ENCODE measurements at places on chromosomes 1 and 21.

- no peak for DNase-seq
Observed at GRCh38 chr1:165543532-165544438, at the start of gene LRRC52. TSS of gene LRRC52 (plus strand) at chr1:165544000. CDS start at chr1:165544297, 297 bp downstream.

- no peak for DNase-seq
Observed at GRCh38 chr1:52727114-52727586, 897 bp downstream of the ZYG11B start.

- no peak for DNase-seq
Observed at GRCh38 chr1:240719953-240720700, 108.2 kb upstream of the GREM2 start.

DNA sequence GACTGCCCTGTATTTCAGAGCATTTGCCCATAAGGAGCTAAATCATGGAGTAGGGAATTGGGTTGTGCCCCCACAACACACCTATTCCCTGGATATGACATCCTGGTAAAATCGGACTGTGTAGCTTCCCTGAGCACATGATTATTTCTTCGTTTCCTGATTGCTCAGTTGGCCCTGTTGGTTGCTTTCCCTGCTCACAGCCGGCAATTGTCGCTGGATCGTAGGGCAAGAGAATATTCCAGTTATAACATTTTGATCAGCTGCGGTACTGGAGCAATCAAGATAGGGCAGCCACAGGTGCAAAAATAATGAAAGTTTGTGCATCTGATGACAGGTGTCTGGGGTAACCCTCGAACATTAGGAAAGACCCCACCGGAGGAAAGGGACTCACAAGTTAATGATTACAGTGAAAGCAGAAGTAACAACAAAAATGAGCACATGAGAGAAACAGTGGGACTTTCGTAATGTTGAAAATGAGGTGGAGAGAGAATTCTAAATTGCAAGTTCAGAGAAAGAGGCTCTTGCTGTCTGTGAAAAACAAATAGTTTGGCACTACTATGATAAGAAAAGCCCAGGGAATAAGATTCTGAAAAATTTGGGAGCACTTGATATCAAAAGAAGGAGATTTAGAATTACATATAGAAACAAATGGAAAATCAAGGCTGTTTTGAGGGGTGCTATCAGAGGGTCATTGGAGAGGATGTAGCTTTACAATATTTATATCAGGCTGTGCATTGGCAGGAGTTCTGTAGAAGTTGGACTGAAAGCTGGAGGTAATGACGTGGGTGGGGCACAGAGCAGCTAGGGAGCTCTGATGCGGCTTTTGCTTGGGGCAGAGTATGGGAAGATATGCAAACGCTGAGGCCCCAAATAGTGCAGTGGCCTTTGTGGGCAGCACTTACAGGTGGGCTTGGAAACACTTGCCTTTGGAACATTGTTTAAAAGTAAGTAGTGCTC lies at the start of gene MAB21L3:
MAB21L3 (plus strand) TSS at position 833 of the 957 bp plus-strand sequence. CDS start 1,217 bp downstream, outside the sequence.
- no peak for DNase-seq

GRCh38 chr1:64898107-64898861 lies 68.1 kb downstream of the JAK1 start:
- no peak for DNase-seq

DNA sequence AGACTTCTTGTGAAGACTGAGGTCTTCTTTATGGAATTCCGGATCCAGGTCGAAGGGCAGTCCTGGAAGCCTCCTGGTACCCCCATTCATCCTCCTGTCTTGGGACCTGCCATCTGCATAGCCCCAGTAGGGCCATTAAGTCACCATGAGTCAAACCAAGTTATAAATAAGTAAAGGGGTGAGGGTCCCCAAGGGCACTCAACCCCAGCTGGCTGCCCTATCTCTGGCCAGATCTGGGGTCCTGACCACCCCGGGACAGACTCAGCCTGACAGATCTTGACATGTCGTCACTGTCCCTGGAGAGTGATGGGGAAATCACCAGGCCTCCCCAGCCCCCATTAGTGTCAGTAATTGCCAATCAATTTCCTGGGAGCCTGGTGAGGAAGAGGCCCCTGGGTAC lies 108.7 kb downstream of the EPHB2 start:
- no peak for DNase-seq

GRCh38 chr1:199002661-199003060 lies 363.8 kb downstream of the PTPRC start:
- no peak for DNase-seq

DNA sequence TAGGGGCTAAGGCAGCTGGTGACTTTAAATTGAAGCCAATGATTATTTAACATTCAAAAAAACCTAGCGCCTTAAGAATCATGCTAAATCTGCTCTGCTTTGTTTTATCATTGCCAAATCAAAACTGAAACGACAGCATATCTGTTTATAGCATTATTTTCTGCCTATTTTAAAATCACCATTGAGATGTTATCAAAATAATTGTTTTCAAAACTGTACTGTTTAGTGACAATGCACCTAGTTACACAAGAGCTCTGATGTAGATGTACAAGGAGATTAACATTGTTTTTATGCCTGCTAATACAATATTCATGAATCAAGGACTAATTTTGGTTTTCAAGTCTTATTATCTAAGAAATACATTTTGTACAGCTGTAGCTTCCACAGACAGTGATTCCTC lies 1521.3 kb downstream of the AMY1C start:
- no peak for DNase-seq

- no peak for DNase-seq
Observed at GRCh38 chr1:67031121-67031858, 22.7 kb downstream of the SLC35D1 start.

DNA sequence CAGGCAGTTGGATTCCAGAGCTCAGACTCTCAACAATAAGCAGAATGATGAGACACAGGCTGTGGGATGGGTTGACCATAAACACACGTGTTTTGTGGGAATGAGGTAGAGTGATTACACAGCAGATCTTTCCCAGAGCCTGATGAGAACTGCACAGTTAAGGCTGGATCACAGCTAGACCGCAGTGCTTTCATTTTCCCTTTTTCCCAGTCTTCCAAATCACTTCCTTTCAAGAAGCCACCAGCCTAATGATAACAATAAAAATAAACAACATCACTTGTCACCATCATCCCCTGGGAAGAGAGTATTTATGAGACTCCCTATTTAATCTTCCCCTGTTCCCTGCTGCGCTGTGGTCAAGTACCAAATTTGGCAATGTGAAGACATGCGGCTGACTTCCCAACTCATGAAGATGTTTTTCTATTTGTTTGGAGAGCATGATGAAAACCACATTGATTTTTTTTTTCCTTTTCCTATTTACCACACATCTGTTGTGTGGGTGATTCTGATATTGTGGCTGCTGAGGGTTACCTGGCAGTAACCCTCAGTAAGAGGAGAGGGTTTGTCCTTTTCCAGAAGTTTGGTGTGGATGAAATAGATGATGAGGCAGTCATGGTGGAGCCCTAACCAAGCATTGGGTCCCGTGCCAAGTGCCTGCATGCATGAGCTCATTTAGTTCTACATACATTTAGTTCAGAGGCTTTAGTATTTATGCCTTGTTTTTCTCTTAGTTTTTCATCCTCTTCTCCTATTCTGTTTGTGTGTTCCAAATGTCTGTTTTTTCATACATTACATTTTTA lies 248.9 kb upstream of the HOOK1 start:
- no peak for DNase-seq

DNA sequence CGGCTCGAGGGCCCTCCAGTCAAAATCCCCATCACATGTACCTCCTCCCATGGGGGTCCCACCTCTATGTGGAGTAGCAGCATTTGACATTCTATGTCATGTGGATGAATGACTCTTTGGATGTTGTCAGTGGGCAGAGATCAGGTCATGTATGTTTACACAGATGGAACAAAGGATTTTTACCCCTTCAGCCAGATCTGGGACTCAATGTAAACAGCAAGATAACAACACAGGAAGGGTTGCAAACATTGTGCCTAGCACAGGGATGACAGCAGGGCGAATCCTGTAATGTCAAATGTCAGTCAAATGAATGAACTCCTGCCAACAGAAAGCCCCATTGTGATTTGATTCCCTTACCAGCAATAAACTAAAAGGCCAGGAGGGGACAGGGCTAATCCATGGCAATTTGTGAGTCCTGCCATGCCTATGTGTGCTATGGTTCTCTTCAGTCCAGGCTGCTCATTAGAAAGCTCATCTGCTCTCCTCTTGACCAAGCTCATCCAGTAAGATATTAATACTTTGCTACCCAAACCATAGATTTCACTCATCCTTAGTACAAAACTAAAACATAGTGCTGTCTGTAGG lies 60.3 kb downstream of the PGBD5 start:
- no peak for DNase-seq

- no peak for DNase-seq
Observed at GRCh38 chr1:246122071-246122470, 385.0 kb downstream of the SMYD3 start.

DNA sequence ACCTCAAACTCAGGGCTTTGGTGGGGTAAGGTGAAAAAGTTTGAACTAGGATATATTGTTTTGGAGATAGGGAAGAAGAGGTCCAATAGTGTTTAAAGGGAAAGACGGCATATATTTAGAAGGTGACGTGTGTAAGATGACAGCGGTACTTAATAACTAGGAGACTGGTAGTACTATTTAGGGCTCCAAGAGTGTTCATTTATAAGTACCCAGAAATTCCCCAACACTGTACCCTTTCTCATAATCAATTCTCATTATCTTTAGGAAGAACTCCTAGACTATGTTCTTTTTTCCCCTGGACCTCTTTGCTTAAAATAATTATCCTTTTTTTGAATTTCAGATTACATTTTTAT lies 1.5 kb downstream of the LYPLAL1 start:
- no peak for DNase-seq

DNA sequence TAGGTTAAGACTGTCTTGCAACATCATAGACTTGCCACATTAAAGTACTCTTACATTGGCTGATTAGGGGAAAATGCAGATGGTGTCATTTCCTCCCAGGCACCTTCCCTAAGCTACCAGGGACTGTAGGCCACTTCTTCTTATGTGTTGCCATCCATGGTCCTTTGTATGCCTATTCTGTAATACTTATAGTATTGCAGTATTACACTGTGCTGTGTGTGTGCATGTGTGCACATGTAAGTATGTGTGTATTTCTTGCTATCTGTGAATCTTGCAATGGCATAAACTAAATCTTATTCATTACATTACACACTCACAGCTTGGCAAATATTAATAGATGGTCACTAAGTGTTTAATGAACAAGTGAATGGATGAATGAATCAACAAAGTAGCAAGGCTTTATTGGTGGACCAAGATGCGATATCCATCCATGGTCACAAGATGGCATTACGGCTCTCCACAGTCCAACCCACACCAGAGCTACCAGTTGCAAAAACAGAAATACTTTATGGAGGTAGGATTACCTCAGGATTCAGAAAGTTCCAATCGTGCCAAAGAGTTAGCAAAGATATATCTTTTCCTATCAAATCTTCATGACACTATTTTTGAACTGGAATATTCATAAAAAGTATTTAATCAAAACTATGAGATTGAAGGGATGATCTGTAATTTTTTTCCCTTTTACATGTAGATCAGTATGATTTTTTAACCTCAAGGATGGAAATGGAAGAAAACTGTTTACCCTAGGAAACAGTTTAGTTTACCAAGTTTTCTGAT lies 160.2 kb downstream of the DENND1B start:
- DNase-seq: no peak

- no peak for DNase-seq
Observed at GRCh38 chr1:169538998-169539871, 47.0 kb downstream of the F5 start.

- DNase-seq: no peak
Observed at GRCh38 chr1:230105754-230106625, 39.0 kb downstream of the GALNT2 start.

- no peak for DNase-seq
Observed at GRCh38 chr1:49995734-49996133, 28.0 kb downstream of the AGBL4 start.

- DNase-seq: no peak
Observed at GRCh38 chr1:20462397-20462796, 23.6 kb downstream of the CAMK2N1 start.

- no peak for DNase-seq
Observed at GRCh38 chr1:10632691-10633090, 157.9 kb downstream of the PEX14 start.

DNA sequence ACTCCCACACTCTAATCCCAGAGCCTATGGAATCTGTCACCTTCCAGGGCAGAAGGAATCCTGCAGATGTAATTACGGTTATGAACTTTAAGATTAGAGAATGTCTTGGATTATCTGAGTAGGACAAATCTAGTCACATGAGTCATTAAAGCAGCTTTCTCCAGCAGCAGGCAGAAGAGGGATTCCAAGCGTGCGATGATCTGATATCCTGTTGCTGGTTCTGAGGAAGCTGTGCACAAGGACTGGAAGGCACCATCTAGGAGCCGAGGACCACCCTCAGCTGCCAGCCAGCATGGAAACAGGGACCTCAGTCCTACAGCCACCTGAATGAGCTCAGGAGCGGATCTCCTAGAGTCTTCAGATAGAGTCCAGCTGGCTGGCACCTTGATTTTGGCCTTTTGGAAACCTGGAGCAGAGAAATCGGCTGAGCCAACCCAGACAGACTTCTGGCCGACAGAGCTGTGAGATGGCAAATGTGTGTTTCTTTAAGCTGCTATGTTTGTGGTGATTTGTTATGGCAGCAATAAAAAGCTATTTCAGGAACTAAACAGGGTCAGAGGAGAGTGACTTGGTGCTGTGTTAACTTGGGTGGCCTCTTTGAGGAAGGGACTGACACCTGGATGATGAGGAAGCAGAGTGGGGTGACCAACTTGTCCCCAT lies 34.5 kb downstream of the LRRN2 start:
- DNase-seq: no peak

DNA sequence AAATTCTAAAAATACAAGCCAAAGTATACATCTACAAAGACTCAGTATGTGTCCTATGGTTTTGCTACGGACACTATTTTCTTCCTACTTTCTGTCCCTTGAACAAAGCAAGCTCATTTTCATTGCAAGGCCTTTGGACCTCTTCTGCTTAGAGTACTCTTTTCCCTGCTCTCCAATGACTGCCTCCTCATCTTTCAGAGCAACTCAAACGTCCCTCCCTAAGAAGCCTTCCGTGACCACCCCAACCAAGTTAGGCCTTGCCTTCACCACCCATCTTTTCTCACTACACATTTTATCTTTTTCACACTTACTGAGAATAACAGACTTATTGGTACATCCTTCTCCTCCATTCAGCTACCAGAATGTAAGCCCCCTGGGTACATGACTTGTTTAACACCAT lies 39.9 kb downstream of the ENAH start:
- DNase-seq: no peak

DNA sequence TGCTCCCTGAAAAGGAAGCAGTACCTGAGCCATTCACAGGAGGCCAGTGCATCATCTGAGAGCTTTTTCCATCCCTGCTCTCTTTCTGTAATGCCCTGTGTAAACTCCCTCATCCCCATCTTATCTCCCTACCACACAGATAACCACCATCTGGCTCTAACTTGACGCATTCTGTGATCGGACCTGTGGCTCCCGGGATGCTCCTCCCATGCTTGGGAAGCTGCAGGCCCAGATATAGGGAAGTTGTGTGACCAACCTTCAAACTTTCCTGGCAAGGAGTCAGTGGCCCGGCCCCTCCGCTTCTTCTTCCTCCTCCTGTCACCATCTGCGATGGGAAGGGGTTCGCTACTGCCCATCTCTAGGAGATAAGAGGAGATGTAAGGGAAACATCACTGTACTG lies 21.1 kb downstream of the MKNK1 start:
- no peak for DNase-seq
